ENCODE measurements at places on chromosomes 7 and 10. TPM values are rescaled to one million over a fixed set of nuclear protein-coding genes. Genes with fewer than 3 reads are reported as not detected.

DNA sequence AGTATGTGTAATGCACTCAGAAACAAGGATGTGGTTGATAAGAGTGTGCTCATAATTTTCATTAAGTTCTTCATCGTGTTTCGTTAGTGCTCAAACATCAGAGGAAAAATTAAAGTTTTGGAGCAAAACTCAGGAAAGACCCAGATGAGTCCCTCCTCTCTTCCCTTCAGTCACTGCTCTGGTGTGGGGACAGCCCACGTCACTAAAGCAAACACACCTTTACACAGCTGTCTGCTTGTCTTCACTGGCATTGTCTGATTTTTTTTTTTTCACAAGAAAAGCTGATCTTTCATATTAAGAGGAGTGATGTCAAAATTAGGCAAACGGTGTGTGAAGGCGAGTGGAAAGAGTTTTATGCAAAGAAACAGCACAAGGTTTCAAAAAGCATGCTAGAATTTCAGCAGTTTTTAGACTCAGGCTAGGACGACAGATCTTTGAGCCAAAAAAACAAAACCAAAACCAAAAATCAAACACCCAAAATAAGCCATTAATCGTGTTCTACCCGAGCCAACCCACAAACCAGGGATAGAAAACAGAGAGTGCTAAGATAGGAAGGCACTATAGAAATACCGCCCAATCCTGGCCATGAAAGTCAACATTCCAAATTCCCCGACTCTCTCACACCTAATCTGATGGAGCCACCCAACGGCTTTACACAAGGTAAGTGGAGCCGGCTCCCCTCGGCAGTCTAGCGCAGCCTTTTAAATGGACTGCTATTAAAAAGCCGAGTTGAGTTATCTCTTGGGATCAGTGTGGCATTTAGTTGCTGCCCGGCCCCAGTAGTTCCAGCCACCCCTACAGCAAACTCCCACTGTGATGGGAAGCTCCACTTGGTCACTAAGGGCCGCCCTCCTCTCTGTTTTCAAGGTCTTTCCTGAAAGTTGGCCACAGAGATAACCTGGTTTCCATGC is 27.9 kb upstream of the GATA3 start:
- H3K4me3 ChIP-seq: no peak overlapping the region
- no peaks in the 10 kb centered on the region for H3K36me3 ChIP-seq
- H3K4me1 ChIP-seq: peaks cover 4% of the 10 kb centered on the region
- H3K27ac ChIP-seq: no peak overlapping the region

DNA sequence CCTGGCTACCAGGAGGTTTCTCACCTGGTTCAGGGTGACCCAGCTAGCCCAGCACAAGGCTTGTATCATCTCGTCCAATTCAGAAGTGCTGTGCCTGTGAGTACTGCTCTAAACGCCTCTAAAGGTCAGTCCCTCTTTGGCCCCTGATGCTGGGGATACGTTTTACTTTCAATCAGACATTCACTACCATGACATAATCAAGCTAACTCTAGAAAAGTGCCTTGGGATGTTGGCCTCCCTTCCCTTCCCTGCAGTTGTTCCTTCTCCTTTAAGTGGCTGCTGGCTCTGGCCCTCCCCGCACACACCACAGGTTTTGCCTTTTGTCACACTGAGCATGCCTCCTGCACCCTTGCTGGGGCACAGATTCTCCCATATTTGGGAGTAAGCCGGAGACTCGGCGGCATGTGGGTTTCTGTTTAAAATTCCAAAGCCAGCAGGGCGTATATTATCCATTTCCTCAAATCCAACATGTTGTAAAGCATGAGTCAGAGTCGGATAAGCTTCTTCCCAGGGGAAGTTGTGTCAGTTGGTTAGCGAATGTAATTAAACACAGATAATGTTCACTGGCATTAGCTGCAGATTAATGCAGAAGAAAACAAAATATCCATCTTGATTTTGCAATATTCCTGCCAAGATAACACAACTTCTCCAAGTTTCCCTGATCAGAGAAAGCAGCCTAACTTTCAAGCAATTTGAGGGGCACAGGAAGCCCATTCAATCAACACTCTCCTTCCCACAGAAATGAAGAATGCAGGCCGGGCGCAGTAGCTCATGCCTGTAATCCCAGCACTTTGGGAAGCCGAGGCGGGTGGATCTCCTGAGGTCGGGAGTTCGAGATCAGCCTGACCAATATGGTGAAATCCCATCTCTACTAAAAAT is 31.8 kb upstream of the VCL start:
- no peaks in the 10 kb centered on the region for H3K27me3 ChIP-seq
- peaks cover 51% of the 10 kb centered on the region for H3K4me1 ChIP-seq
- H3K27ac ChIP-seq: peak overlapping the region; percentile 82
- H3K36me3 ChIP-seq: no peaks in the 10 kb centered on the region

GRCh38 chr7:53431901-53432300 is 396.5 kb downstream of the POM121L12 start:
- H3K4me3 ChIP-seq: no peak overlapping the region
- H3K36me3 ChIP-seq: no peaks in the 10 kb centered on the region
- no peaks in the 10 kb centered on the region for H3K4me1 ChIP-seq
- no peak overlapping the region for H3K27ac ChIP-seq

DNA sequence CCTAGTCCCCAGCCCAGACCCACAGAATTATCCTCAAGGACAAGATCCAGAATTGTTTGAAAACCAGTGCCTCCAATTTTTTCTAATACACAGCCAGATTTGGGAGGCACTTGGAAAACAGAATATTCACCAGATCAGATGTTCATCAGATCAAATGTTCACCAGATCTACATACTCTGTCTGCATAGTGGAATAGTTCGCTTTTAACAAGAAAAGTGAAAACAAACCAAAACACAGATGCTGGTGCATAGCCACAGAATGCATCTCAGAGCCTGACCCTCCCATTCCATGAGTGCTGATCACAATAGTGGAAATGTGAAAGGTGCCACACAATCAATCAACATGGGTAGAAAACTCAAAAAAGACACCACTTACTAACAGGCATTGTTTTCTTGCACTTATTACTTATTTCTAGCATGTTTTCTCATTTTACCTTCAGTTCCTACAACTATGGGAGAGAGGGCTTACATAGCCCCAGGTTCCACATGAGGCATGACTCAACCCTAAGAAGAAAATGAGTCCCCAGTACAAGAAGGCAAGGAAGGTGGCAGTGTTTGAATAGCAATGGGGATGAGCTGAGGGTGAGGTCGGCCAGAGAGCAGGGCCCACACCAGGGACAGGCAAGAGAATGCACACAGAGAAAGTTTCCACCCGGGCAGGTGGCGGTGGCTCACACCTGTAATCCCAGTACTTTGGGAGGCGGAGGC is 432.7 kb upstream of the NFE2L3 start:
- DNase-seq: no peak
- no peak overlapping the region for H3K27ac ChIP-seq
- no peaks in the 10 kb centered on the region for H3K4me1 ChIP-seq
- H3K4me3 ChIP-seq: no peak overlapping the region

GRCh38 chr10:78830062-78830975 is 238.4 kb upstream of the ZMIZ1 start:
- H3K27me3 ChIP-seq: peaks cover 16% of the 10 kb centered on the region
- no peaks in the 10 kb centered on the region for H3K36me3 ChIP-seq
- no peak overlapping the region for H3K27ac ChIP-seq
- H3K4me3 ChIP-seq: no peak overlapping the region

DNA sequence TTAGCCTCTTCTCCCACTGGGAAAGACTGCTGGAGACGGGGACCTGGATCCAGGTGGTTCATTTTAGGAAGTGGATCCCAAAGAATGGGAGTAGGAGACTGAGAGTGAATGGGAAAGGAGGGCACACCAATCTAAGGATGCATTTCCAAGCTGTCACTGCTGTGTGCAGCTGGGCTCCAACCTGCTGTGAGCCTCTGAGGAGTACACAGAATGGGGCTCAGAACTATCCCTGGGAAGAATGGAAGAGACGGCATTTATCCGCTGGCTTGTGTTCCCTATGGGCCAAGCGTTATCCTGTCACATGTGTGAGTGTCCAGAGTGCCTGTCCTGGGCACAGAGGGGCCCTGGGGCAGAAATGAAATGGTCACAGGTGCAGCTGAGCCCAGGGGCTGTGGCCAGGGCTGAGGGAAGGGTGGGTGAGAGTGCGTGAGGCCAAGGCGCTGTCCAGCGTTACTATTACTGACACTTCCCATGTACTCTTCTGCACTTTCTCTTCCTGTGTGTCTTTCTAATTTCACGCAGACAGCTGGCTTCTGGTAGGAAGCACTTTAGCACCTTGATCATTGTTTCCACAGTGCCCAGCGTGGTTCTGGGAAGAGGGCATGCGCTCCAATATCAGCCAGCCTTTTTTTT is 35.4 kb upstream of the PODXL start:
- H3K4me1 ChIP-seq: no peaks in the 10 kb centered on the region
- no peak for DNase-seq
- no peaks in the 10 kb centered on the region for H3K27me3 ChIP-seq
- no peaks in the 10 kb centered on the region for H3K36me3 ChIP-seq
- no peak overlapping the region for H3K27ac ChIP-seq

GRCh38 chr7:158391141-158391540 is 196.5 kb downstream of the PTPRN2 start:
- H3K27ac ChIP-seq: no peak overlapping the region
- no peaks in the 10 kb centered on the region for H3K4me1 ChIP-seq
- H3K36me3 ChIP-seq: no peaks in the 10 kb centered on the region
- DNase-seq: peak; percentile 59
- H3K4me3 ChIP-seq: no peak overlapping the region

DNA sequence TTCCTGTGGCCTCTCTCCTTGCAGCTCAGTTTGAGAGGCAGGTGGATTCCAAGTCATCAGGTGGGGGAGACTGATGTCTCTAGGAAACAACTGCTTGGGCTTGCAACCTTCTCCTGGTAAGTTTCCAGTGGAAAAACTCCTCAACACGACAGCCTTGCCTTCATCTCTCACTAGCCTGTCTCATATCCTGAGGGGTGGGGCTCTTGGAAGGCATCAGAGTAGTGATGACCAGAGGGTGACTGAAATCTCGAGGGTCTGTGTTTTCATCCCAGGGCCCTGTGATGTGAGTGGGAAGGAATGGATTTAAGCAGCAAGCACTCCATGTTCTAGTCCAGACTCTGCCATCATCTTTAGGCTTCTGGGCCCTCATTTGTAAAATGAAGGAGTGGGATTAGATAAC is 107.0 kb downstream of the NRP1 start:
- peaks cover 36% of the 10 kb centered on the region for H3K36me3 ChIP-seq
- DNase-seq: no peak
- no peaks in the 10 kb centered on the region for H3K27me3 ChIP-seq
- H3K4me1 ChIP-seq: peaks cover 14% of the 10 kb centered on the region
- H3K4me3 ChIP-seq: no peak overlapping the region

DNA sequence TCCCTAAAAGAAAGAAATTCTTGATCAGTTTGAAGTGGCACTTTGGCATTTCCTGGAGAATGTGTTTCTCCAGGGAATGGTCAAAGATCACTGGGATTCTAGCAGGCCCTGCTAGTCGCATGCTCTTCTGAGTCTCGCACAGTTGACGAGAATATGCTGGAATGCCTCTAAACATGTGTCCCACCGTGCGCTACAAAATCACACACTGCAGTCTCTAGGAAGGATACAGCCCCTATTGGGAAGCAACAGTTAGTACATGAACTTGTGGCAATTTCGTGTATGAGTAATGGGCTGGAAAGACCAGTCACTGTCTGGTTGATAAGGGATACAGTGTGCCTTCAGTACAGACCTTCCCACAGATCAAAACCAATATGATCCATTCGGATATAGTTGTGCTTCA is 257.9 kb downstream of the PRPF18 start:
- no peaks in the 10 kb centered on the region for H3K27me3 ChIP-seq
- no peak for DNase-seq
- no peak overlapping the region for H3K27ac ChIP-seq
- H3K4me1 ChIP-seq: no peaks in the 10 kb centered on the region
- no peak overlapping the region for H3K4me3 ChIP-seq

DNA sequence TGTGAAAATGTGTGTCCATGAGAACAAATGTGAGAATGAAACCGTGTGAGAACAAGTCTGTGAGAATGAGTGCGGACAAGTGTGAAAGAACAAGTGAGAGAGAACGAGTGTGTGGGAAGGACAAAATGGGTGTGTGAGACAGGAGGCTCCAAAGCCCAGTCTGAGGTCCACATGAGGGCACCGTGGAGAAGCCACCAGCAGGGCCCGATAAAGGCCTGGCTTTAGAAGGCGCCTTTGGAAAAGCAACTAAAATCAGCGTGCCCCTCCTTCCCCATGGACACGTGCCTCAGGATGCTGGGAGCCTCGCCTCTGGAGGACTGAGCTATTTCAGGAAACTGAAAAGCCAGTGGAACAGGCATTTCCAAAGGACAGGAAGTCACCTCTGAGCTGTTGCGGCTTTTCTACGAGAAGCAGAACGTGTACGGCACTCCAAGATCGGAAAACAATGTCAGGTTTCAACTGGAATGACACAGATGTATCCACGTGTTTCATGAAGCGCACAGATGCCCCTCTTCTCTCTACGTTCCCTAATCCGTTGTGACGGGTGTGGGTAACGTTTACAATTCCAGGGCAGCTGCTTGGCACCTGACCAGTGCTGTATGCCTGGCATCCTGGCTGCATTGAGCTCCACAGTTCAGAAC is 46.4 kb downstream of the ESYT2 start:
- no peak overlapping the region for H3K4me3 ChIP-seq
- no peaks in the 10 kb centered on the region for H3K27me3 ChIP-seq
- peak overlapping the region; percentile 41 for H3K27ac ChIP-seq
- no peaks in the 10 kb centered on the region for H3K36me3 ChIP-seq
- no peak for DNase-seq

- H3K27ac ChIP-seq: no peak overlapping the region
- no peaks in the 10 kb centered on the region for H3K36me3 ChIP-seq
Measured at GRCh38 chr10:116159197-116159596, 113.8 kb downstream of the GFRA1 start.

DNA sequence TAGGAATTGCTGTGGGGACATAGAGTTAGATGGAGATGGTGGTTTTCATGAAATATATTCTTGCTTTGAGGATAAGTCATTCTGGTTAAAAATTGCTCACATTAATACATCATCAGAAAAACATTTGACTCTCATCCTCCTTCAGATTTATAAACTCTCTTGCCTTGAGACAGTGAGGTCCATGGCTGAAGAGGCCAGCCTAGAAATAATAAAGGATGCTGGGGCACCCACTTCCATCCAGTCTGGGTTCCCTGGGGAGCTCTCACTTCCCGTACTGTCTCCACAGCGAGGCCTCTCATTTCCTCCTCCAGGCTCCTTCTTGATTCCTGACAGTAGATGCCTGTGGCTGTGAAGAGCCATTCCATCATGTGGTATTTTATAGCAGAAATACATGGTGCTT is 73.3 kb upstream of the PRKG1 start:
- no peak overlapping the region for H3K4me3 ChIP-seq
- H3K36me3 ChIP-seq: no peaks in the 10 kb centered on the region
- DNase-seq: no peak
- peaks cover 13% of the 10 kb centered on the region for H3K27me3 ChIP-seq

The SPOCK2 gene
- 64.3 TPM for total RNA-seq

The MYOZ1 gene
- 1.7 TPM for total RNA-seq

The C7orf57 gene
- total RNA-seq: not detected

All from spleen (tissue), 13 donors.